Lung microvascular endothelial cell (primary cell): ENCODE measurements at places on chromosomes 5 and 9.
A peak's percentile ranks its signal among the peaks of the same experiment; 100 is the strongest.

DNA sequence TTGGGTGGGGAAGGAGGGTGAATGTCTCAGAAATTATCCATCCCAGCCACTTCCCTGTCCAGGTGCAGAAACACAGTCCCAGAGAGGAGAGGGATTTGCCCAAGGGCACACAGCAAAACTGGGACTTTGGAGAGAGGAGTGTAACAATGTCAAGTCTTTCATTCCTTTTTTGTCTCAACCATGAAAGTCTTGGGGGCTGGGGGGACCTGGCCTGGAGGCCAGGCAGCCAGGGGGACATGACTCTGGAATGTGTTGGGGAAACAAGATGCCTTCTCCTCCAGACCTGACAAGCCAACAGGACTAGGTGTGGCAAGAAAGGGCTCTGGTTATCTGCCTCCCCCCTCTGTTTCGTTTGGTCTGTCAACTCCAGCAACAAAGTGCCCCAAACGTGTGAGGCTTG lies 13.9 kb upstream of the HAND1 start:
- DNase-seq, result no peak

DNA sequence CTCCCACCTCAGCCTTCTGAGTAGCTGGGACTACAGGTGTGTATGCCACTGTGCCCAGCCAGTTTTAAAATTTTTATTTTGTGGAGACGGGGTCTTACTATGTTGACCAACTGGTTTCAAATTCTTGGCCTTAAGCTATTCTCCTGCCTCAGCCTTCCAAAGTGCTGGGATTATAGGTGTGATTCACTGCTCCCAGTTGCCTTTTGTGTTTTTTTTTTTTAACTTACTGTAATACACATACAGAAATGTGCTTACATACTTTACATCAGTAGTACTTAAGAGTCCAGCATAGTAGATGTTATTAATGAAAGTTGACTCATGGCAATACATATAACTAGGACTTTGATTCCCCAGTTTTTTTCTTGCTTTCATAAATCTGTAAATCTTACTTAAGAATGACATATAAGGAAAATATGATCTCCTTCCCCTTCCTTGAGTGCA lies 4.7 kb downstream of the MAN2A1 start:
- DNase-seq, result peak; percentile 53

DNA sequence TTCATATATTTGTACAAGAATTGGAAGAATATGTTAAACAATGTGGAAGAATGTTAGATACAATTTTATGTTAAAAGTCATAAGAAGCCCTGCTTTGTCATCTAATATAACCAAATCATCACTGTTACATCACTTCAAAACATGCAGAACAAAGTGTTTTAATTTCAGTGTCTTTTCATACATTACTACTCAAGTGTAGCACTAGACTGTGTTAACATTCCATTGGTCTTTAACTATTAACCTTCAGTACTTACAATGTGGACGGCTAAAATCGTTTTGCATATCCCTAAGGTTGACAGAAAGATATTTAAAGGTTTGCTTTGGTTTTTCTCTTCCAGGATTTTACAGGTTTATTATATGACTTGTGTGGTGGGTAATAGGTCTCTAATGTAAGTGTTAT lies 50.9 kb downstream of the VCAN start:
- DNase-seq, result no peak

- peak; percentile 57 for DNase-seq
Observed at GRCh38 chr5:149586708-149587318, 5.5 kb downstream of the ARHGEF37 start.

- no peak for DNase-seq
Observed at GRCh38 chr5:38184627-38185026, 73.7 kb upstream of the EGFLAM start.

DNA sequence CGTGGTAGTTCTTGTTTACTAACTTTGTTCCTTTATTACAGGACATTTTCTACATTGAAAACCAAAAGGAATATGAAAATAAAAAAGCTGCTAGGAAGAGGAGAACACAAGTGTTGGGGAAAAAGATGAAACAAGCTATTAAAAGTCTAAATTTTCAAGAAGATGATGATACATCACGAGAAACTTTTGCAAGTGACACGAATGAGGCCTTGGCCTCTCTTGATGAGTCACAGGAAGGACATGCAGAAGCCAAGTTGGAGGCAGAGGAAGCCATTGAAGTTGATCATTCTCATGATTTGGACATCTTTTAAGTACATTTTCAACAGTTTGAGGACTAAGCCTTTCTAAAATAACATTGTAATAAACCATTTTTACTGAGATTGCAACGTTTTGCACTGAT lies 23.8 kb downstream of the PHAX start:
- peak; percentile 17 for DNase-seq

- no peak for DNase-seq
Observed at GRCh38 chr9:4171261-4171900, 128.5 kb downstream of the GLIS3 start.

- no peak for DNase-seq
Observed at GRCh38 chr5:7274203-7274602, 121.7 kb upstream of the ADCY2 start.

DNA sequence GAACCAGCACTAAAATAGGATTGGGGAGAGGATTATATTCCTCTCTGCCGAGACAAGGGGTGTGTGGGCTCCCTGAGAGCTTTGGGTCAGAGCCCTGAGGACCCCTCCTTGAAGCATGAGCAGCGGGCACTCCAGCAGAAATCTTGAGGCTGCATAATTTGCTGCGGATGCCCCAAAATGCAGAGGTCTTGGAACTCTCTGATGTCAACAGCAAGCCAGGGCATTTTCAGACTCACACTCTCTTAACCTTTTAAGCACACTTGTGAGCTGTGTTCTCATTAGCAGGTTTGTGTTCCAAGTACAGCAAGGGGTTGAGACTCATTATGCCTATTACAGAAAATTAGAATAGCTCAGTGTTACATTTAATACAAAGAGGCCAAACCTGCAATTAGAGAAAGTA lies 513.0 kb upstream of the ADAMTS16 start:
- DNase-seq, result no peak

DNA sequence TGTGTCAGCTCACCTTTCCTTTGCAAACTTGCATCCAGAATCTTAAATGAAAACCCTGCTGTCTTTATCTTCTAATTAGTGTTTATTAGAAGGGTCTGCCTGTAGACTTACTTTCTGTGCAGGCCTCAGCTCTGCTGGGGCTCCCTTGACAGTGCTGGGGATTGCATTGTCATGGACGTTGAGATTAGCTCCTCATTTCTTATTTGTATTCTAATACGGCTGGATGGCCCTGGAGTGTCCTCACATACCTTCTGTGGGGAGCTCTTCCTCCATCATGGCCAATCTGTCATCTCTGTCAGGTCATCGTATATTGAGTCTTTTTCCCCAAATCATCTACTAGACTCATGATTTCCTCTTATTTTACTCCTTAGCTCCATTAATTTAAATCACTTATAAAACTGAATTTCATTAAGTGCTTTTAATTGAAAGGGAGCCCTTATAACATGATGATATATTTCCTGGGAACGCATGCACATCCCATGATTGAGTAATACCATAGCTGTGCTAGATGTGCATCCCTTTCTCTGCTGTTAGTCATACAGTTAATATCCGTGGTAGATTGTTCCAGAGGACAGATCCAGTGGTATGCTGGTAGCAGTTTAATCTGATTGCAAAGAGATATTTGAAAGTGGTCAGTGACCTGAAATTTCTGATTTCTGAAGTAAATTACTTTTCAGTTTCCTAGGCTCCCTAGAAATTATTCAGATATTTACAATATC lies 61.6 kb downstream of the ICE1 start:
- no peak for DNase-seq

DNA sequence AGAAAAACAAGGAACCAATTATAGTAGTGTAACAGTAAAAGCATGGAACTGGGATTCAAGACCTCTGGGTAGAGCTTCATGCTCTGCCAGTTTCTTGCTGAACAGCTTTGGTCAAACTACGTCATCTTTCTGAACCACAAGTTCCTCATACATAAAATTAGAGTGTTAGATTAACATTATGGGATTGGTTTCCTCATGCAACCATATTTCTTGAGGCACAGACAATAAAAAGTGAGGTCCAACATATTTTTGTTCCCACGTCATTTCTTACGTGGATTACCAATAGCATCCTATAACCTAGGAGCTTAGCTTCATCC lies 354.8 kb downstream of the TMEM232 start:
- no peak for DNase-seq

- no peak for DNase-seq
Observed at GRCh38 chr5:160159991-160160792, 40.9 kb upstream of the PWWP2A start.

- DNase-seq, result no peak
Observed at GRCh38 chr5:139666551-139666950, 18.4 kb downstream of the CXXC5 start.

- no peak for DNase-seq
Observed at GRCh38 chr9:479971-480350, 265.3 kb downstream of the DOCK8 start.

DNA sequence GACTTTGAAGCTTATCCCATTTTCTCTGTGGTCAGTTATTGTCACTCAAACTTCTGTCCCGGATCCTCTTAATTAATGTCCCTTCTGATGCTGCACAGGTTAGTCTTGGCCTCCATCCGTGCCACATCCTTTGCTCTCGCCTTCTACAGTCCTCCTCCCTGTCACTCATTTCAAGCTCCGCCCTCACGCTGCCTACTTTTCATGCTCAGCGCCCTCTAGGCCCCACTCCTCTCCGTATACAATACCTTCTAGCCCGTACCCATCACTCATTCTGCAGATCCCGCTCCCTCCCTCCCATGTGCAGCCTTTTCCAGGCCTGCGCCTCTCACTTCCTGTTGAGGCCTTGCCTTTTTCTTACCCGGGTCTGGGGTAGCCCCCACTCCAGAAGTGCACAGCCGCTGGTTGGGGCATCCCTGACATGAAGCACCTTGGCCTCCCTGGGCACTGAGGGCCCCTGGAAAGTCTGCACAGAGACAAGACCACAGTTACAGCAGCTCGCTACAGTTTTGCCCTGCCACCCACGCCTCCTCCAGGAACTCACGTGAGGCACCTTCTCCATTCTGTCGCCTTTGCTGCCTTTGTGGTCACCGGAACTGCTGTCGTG lies 88.5 kb upstream of the SLC25A48 start:
- no peak for DNase-seq

DNA sequence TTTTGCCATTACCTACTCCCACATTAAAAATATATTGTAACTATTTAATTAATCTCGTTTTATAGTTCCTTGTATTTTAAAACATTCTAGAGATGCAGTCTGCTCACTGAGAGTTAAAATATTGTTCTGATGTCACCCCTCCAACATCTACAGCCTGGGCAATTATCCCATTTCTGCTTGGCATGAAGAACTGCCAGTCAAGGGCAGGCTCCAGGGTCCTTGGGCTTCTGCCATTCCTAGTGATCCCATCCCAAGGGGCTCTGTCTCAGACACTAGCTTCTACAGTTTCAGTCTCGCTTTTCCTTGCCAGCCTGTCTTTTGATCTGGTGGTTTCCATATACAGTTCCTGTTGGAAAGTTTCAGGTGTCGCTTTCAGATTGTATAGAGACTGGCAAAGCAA lies 287.2 kb downstream of the TMEM232 start:
- DNase-seq, result no peak

GRCh38 chr5:132218321-132218720 lies 9.3 kb downstream of the P4HA2 start:
- DNase-seq, result no peak

GRCh38 chr5:54882841-54883240 lies 102.6 kb downstream of the ESM1 start:
- no peak for DNase-seq

DNA sequence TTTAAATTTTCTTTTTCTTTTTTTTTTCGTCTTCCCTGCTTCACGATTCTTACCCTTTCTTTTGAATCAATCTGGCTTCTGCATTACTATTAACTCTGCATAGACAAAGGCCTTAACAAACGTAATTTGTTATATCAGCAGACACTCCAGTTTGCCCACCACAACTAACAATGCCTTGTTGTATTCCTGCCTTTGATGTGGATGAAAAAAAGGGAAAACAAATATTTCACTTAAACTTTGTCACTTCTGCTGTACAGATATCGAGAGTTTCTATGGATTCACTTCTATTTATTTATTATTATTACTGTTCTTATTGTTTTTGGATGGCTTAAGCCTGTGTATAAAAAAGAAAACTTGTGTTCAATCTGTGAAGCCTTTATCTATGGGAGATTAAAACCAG lies 352.2 kb downstream of the NTRK2 start:
- no peak for DNase-seq

- no peak for DNase-seq
Observed at GRCh38 chr9:17609312-17610005, 30.6 kb downstream of the SH3GL2 start.

GRCh38 chr5:115522832-115523403 lies 21.7 kb downstream of the FEM1C start:
- no peak for DNase-seq

DNA sequence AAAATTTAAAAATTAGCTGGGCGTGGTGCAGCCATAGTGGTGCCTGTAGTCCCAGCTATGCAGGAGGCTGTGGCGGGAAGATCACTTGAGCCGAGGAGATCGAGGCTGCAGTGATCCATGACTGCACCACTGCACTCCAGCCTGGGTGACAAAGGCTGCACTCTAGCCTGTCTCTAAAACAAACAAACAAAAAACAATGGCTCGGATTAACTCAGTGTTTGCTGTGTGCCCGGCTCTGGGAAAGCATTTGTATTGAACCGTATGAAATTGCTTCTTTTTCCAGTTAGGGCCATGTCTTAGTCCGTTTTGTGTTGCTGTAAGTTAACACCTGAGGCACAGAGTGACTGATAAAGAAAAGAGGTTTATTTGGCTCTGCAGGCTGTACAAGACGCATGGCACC lies 62.6 kb downstream of the CFAP77 start:
- no peak for DNase-seq

- peak; percentile 62 for DNase-seq
Observed at GRCh38 chr5:173454361-173454735, 126.1 kb upstream of the STC2 start.

DNA sequence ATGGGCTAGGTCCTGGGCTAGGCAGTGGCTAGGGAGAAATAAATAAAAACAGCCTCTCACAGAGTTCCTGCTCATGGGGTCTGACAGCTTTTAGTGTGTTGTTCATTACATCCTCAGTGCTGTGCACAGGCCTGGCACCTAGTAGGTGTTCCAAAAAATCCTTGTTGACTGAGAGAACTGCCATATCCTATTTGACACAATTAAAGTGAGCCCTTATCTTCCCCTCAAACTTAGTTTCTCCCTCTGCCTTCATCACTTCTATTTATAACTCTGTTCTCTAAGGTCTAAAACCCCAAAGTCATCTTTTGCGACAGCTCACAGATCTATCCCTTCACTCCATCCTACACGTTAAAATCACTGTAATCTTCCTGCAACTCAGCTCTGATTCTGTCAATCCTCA lies 549.1 kb upstream of the DAP start:
- DNase-seq, result no peak

DNA sequence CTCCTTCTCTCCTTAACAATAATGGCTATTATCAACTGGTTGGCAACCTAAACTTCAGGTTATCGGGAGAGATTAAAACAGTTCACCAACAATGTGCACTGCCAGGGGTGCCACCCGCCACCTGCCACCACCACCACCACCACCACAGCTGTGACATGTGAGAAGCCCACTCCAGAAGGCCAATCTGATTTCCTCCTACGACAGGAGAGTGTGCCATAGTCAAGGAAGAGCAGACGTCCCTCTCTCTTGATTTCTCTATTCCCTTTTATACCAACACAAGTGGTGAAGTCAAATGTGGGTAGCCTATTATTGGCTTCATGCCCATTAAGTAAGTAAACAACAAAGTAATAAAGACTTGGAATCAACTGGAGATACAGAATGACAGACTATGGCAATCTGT lies 22.4 kb downstream of the GNAQ start:
- DNase-seq, result no peak

GRCh38 chr9:8668751-8669150 lies 869.2 kb upstream of the DMAC1 start:
- DNase-seq, result no peak

- no peak for DNase-seq
Observed at GRCh38 chr5:76582230-76583162, 40.7 kb downstream of the F2RL2 start.
